ENCODE measurements at places on chromosomes 12 and 14.
A peak's percentile ranks its signal among the peaks of the same experiment; 100 is the strongest.

DNA sequence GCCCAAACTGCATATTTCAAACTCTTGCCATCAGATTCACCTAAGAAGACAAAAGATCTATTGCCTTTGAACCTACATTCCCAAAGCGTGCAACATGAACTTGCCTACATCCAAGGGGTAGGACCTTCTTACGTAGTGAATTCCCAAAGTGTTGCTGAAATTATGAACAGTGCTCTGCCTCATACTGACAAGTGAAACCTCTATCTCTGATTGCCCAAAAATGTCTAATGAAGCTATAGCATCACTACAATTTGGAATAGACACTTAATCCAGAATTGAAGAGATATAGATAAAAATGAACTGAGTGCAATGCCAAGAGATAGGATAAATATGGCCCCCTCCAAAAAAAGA, 31.1 kb downstream of the CLEC2D start:
- no peak for DNase-seq

GRCh38 chr12:2265461-2266167, 212.8 kb downstream of the CACNA1C start:
- no peak for DNase-seq

GRCh38 chr12:124098101-124098757, 125.2 kb downstream of the ZNF664 start:
- peak; percentile 58 for DNase-seq

- no peak for DNase-seq
Measured at GRCh38 chr12:63206494-63206893, 55.5 kb upstream of the AVPR1A start.

- peak; percentile 80 for DNase-seq
Measured at GRCh38 chr14:78530078-78530477, 359.9 kb downstream of the NRXN3 start.

GRCh38 chr12:106953352-106954250, 2.1 kb upstream of the TMEM263 start:
- DNase-seq, result peak; percentile 24

- no peak for DNase-seq
Measured at GRCh38 chr14:102499401-102500157, 10.0 kb downstream of the ANKRD9 start.

DNA sequence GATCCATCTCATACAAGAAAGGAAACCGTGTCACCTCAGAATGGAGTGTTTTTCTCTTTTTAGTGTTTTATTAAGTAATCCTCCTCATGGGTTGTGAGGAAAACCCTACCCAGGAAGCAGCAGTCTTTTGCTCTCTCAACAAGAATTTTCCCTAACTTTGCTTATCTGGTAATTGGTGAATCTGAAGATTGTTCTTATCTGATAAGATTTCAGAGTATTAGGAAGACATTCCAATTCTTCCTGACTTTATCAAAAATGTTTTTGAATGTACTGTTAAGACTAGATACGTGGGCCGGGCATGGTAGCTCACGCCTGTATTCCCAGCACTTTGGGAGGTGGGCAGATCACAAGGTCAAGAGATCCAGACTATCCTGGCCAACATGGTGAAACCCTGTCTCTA, 86.0 kb downstream of the PHLDA1 start:
- no peak for DNase-seq

GRCh38 chr12:22538311-22538710, 6.0 kb downstream of the C2CD5 start:
- no peak for DNase-seq

DNA sequence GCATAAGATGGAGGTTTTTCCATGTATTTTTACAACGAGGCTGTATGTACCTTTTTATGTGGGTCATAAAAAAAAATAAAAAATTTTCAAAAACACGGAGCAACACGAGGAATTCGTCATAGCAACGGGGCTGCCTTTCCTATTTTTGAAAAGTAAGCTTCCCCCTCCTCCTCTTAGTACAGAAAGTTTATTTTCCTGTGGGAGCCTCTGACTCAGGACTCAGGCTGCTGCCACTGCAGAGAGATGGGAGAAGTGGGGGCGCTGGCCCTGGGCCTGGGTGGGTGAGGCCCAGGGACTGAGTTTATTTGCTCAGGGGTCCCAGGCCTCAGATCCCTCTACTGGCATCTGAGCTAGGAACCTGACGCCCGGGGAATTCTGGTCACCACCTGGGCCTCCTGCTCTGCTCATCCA, 10.2 kb upstream of the CMKLR1 start:
- DNase-seq, result peak; percentile 37

GRCh38 chr12:74775276-74775675, 237.6 kb downstream of the ATXN7L3B start:
- DNase-seq, result no peak

GRCh38 chr12:49079793-49080192, 10.0 kb upstream of the RHEBL1 start:
- DNase-seq, result peak; percentile 24

GRCh38 chr14:26427097-26427496, 170.7 kb downstream of the NOVA1 start:
- DNase-seq, result peak; percentile 17

DNA sequence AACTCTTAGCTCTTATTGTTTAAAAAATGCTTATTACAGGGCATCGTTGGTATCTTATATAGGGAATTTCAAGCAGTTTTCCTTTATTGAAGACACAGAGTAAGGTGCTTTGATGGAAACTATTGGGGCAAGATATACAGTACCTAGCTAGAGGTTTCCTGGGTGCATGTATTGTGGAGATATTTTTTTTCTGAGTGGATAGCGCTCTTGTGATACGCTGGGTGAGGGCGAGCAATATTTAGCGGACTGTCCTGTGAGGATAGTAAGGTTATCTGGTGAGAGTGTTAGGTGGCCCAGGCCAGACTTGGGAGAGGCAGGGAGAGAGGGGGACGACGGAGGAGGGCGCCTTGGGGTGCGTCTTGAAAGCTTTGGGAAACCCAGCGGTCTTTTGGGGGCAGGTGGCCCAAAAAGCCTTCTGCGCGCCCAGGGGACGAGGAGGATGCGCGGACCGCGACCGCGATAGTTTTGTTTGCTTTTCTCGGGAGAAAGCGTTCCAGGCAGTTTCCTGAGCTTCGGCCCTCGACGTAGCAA, 596 bp upstream of the BICD1 start:
- DNase-seq, result no peak
